ENCODE measurements at places on chromosomes 16 and 17.

DNA sequence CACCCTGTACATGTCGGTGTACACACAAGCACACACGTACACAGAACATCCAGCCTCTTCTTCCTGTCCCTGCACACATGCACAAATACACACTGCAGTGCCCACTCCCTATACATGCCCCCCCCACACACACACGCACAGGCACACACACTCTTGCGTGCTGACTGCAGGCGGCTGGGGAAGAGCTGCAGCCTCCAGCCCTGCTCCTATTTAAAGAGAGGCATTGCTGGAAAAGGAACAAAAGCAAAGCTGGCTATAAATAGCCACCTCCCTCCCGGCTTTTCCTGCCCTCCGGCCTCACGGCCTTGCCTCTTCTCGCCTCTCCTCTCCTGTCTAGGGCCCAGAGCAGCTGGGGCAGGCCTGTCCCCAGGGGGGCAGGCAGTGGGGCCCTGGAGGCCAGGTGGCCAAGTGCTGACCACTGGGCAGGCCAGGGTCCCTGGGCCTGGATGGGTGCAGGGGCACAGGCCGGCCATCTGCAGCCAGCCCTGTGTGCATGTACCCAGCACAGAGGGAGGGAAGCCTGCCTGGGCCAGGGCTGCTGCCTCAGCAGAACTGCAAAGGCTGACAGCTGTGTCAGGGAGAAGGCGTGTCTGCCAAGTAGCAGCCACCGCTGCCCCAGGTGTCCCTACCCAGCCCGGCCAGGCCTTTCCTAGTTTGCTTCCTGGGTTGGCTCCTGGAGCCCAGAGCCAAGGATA is 25.4 kb downstream of the RTN4RL1 start:
- no peak for DNase-seq

DNA sequence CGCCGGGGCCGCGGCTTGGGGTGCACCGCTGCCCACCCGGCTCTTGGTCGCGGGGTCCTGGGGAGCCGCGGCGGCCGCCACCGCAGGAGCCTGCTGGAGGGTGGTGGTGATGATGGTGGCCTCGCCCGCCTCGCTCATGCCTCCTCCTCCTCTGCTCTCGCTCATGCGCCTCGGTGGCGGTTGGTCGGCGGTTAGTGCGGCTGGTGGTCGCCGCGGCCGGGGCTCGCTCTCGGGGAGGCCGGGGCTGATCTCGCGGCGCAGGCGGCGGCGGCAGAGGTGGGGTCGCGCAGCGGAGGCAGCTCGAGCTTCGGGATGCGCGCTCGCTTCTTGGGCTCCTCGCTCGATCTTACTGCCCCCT is 41.6 kb downstream of the AHSP start:
- no peak for DNase-seq

GRCh38 chr17:8896087-8896486 is 28.6 kb upstream of the PIK3R6 start:
- no peak for DNase-seq

DNA sequence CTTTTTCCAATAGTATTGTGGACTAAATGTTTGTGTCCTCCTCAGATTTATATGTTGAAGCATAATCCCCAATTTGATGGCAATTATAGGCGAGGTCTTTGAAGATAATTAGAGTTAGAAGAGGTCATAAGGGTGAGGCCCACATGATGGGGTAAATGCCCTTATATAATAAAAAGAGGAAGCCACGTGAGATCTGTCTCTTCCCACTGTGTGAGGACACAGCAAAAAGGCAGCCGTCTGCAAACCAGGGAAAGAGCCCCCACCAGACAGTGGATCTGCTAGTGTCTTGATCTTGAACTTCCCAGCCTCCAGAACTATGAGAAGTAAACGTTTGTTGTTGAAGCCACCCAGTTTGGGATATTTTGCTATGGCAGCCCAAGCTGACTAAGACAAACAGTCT is 76.0 kb downstream of the LYRM1 start:
- DNase-seq: no peak

DNA sequence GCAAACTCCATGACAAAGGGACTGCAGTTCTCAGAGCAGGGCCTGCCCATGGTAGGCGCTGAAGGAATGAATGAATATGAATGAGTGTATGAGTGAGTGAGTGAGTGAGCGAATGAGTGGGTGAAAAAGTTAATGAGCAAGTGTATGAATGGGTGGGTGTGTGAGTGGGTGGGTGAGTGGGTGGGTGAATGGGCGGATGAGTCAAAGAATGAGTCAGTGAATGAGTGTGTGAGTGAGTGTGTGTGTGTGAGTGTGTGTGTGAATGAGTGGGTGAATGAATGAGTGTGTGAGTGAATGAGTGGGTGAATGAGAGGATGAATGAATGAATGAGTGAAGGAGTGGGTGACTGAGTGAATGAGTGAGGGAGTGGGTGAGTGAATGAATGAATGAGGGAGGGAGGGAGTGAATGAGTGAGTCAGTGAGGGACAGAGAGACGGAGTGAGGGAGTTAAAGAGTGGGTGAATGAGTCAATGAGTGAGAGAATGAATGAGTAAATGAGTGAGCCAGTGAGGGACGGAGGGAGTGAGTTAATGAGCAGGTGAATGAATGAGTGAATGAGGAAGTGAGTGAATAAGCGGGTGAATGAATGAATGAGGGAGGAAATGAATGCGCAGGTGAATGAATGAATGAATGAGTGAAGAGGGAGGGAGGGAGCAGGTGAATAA is 11.1 kb upstream of the CHMP6 start:
- no peak for DNase-seq

- DNase-seq: no peak
These were observed 4.5 kb downstream of the KRTAP3-1 start for GRCh38 chr17:41004397-41004796.

All from AG04449 (cell line).